Common myeloid progenitor, CD34-positive (primary cell): ENCODE measurements at places on chromosomes 7 and 10.

DNA sequence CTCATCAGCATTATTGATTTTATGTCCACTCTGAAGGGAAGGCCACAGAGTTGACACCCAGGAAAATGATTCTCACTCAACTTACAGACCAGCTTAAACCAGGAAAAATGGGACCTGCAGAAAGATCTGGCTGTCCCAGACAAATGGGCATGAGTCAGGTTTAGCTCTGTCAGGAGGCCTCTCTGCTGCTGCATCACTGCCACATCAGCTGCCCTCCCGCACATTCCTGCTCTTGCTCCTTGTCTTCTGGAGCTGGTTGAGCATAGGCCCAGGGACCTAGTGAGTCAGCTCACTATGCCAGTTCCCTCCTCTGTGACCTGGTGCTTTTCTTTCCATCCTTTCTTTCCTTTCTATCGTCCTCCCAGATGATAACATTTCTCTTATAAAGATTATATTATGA lies 18.8 kb upstream of the SMNDC1 start:
- DNase-seq, result no peak

DNA sequence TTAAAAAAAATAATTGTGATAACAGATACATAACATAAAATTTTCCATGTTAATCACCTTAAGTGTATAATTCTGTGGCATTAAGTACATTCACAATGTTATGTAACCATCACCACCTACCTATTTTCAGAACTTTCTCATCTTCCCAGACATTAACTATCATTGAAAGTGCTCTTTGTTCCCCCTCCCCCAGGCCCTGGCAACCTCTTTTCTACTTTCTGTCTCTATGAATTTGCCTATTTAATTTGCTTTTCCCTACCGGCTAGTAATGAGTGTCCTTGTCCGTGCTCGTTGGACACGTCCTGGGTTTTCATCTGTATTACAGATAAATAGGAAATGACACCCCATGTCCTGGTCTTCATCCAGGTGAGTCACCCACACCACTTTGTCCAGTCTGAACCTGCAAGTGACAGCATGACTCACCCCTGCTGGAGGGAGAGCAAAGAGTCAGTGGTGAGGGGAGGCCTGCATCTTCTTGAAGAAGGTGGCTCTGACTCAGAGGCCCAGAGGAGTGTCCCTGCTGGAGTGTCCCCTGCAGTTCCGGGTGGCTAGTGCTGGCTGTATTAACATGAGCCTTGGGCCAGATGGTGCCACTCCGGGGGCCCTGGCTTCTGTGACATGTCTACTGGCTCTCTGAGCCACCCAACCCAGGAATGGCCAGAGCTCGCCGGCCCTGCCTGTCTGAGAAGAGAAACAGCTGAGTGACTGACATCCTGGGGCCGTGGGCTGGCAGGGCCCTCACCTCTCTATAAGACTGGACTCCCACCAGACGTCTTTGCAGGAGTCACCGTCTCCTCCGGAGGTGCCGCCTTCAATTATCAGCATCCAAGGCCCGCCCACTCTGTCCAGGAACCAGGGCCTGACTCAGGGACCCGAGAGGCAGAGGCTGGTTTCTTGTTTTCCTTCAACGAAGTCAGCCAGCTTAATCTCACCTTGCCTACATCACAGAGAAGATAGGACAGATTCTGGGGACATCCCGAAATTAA lies 503.2 kb upstream of the MKI67 start:
- DNase-seq, result no peak

- DNase-seq, result no peak
Observed at GRCh38 chr7:130990178-130990832, 256.3 kb upstream of the KLF14 start.

DNA sequence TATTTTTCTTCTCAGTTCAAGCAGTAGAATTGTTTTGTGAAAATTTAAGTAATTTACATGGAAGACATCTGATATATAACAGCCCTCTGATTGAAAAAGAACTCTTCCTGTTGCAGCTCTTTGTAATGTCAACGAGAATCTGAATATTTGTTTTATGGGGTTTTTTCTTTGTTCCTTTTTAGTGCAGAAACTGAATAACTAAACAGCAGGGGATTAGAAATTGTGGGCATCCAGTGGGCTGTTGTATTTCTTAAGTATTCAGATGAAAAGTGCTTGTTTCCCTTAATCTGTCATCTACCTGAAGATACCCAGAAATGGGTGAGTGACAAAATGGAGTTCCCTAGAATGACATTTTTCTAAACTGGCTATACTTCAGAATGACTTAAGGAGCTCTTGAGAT lies 7.4 kb downstream of the ARL4A start:
- no peak for DNase-seq

- DNase-seq, result no peak
Observed at GRCh38 chr7:137753067-137753466, 93.7 kb downstream of the DGKI start.

- DNase-seq, result no peak
Observed at GRCh38 chr7:99514050-99514449, 9.6 kb downstream of the ZKSCAN5 start.

- DNase-seq, result no peak
Observed at GRCh38 chr10:100656454-100656853, 88.9 kb upstream of the PAX2 start.

- no peak for DNase-seq
Observed at GRCh38 chr10:70404787-70405036, 767 bp downstream of the EIF4EBP2 start.

DNA sequence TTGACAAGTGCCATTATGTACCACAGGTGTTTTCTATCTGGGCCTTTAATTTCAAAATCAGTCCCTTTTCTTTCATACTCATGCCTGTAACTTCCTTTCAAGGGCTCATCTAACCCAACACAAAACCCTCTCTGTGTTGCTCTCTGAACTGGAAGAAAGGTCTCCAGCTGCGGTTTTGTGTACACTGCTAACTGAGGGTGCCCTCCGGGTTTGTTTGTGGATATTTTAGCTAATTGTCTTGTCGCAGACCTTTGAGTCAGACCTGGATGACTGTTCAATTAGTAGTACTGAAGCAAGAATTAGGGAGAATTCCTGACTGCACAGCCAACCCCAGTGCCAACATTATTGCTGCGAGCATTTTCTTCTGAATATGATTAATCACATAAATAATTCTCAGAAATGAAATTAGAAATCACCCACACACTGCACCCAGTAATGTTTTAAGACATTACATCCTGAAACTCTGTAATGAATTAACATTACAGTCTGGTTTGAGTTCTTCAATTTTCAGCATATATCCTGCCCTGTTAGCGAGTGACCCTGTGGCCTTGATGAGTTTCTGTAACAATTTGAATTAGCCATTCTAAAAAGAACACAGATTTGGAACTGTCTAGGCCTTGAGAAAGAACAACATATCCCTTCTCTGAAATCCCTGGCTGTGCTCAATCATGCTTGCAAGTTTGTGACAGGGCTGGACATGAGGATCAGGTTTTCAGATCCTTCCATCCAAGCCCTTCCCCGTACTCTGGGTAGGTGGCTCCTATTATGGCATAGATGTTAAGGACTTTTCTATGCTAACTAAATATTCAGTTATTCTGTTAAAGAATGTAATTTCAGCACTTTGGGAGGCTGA lies 460.1 kb downstream of the PLXDC2 start:
- DNase-seq, result no peak

GRCh38 chr10:11898372-11899066 lies 75.4 kb downstream of the PROSER2 start:
- peak; percentile 19 for DNase-seq

GRCh38 chr10:33986016-33986415 lies 651.5 kb upstream of the NRP1 start:
- DNase-seq, result no peak

DNA sequence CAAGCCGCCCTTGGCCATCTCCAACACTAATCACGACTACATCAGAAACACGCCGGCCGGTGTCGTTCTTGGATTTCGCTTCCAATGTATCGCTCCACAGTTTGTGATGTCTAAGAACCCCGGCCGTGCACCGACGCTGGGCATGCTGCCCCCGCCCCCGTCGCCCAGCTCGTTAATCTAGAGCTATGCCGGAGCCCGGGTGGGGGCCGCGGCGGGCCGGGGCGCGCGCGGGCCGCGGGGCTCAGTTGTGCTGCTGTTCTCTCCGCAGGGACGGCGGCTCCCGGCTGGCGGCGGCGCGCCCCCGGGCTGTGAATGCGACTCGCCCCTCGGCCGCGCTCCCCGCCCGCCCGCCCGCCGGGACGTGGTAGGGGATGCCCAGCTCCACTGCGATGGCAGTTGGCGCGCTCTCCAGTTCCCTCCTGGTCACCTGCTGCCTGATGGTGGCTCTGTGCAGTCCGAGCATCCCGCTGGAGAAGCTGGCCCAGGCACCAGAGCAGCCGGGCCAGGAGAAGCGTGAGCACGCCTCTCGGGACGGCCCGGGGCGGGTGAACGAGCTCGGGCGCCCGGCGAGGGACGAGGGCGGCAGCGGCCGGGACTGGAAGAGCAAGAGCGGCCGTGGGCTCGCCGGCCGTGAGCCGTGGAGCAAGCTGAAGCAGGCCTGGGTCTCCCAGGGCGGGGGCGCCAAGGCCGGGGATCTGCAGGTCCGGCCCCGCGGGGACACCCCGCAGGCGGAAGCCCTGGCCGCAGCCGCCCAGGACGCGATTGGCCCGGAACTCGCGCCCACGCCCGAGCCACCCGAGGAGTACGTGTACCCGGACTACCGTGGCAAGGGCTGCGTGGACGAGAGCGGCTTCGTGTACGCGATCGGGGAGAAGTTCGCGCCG lies 1.9 kb downstream of the VWC2 start:
- peak; percentile 41 for DNase-seq

DNA sequence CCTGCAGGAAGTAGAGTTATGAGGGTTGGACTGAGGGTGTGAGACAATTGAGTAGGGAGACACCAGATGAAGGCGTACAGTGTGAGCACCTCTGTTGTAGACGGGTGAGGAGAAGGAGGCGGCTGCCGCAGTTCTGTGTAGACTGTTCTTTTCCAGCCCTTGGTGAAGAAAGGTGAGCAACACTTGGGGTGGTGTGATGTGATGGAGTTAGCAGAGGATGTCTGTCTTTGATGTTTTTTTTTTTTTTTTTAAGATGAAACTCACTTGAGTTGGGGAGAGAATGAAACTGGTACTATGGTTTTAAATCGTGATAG lies 42.8 kb upstream of the RNF216 start:
- no peak for DNase-seq

DNA sequence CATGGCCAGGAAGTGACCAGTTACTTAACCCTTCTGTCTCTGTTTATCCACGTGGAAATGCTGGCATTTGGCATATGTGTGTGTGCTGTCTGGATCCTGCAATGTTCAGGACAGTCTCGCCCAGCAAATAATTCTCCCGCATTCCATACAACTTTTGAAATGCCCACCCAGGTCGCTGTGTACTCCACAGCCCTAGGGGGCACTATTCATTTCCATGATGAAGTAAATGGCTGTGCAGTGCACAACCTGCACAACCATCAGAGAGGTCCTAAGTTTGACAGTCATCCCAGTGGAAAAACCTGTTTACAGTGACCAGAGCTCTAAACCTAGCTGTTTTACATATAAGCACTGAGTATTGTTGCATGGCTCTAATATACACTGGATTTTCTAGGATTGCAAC lies 38.1 kb downstream of the ZNF503 start:
- DNase-seq, result no peak

- DNase-seq, result peak; percentile 81
Observed at GRCh38 chr7:98771519-98771918, 98.3 kb downstream of the TMEM130 start.

DNA sequence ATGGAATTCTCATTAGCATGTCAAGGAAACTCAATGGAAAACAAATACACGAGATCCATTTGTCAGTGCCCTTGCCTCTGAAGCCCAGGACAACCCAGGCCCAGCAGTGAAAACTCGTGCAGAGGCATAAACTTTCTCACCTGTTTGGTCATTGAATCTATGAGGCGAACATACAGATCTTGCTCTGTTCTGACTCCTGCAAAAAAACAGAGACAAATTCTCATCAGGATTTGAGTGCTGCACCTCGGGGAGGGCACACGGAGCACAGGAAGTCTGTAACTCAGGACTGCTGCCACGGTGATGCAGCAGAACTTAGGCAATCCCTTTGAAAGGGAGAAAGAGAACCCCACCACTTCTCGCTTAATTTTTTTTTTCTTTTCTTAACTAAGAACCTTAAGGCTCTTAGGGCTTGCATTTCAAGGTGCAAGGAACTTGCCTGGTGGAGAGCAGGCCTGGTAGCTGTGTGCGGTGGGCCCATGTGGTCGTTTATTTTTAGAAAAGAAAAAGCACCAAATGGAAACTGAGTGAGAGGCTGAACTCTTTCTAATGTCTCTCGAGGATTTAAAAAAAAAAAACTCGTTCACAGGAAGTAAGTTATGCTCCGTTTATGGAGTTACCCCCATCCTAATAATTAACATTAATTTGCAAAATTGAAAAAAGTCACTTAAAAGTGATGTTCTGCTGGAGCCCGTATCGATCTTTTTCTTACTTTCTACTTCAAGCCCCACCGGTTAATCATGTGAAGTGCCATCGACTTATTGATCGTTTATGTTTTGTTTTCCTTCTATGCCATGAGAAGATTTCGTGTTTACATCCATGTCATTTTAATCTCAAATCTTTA lies 1.8 kb downstream of the EBF3 start:
- DNase-seq, result peak; percentile 68
